ENCODE measurements at places on chromosomes 3 and 15.
A peak's percentile ranks its signal among the peaks of the same experiment; 100 is the strongest.

GRCh38 chr15:83356501-83357399 lies 72.3 kb upstream of the BNC1 start:
- DNase-seq: no peak

- DNase-seq: peak; percentile 95
Observed at GRCh38 chr15:31262901-31263671, 63.5 kb upstream of the KLF13 start.

GRCh38 chr15:73127302-73127936 lies 75.2 kb downstream of the NEO1 start:
- peak; percentile 39 for DNase-seq

DNA sequence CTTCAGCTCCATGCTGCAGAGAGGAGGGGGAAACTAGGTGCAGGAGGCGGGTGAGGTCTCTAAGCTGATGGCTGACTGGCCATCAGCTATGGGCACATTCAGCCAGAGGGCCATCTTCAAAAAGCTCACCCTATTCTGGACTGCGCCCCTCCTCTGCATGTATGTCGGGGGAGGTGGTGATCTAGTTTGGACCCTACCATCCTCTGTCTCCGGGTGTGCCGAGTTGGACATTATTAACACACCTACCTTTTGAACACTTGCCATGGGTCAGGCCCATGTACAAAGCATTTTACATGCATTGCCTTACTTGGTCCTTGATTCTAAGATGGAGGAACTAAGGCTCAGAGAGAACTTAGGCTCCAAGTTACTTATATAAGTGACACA lies 1.4 kb downstream of the NISCH start:
- no peak for DNase-seq

GRCh38 chr3:8845641-8846040 lies 76.2 kb upstream of the OXTR start:
- no peak for DNase-seq
